Osteoblast (primary cell): ENCODE measurements at places on chromosomes 13 and 19. TPM values are rescaled to one million over a fixed set of nuclear protein-coding genes. Genes with fewer than 3 reads are reported as not detected.

The NLRP7 gene
- total RNA-seq, result not detected in 2 replicates

The CGB5 gene
- not detected in 2 replicates for total RNA-seq

DNA sequence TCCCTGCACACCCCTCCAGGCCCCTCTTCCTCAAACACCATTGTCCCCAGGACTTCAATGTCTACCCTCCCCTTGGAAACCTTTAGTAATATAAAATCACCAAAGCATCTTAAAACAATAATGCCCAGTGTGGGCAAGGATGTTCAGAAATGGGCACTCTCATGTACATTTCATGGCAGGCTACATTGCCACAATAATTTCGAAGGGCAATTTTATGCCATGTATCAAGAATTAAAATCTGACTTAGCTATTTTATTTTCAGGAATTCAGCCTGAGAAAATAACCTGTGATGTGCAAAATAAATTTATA, 35.8 kb upstream of the IGSF23 start:
- no peak for DNase-seq

GRCh38 chr19:45901912-45902650, at the start of gene MYPOP:
TSS of gene MYPOP (minus strand) at chr19:45902613. CDS start at chr19:45901773, 840 bp downstream.
- peak; percentile 86 for DNase-seq

DNA sequence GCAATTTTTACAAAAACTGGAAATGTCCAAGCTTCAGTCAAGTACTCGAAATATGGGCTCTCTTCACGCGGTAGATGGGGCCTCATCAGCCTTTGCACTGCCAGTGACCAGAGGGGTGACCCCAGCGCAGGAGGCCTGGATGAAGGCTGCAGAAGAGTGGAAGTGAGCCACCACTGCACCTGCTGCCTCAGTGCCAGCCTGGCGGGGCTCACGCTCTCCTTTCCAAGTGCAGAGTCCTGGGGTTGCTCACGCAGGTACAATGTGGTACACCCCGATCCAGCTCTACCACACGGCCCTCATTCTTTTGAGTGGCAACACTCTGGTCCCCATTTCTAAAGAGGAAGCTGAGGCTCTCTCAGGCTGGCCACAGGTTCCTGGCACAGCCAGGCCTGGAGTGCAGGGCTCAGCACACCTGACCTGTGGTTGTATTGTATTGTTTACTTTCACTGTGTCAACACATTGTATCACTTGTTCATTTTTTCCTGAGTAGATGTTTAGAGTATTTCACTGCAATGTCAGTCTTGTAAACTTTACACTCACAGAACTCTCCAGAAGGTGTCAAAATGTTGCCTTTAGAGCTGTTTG, 97.3 kb upstream of the SOX1 start:
- DNase-seq, result no peak

GRCh38 chr19:53772943-53773342, 51.2 kb downstream of the NLRP12 start:
- peak; percentile 77 for DNase-seq

- DNase-seq, result no peak
Observed at GRCh38 chr13:56697011-56697410, 443.7 kb upstream of the PRR20A start.

GRCh38 chr19:33646306-33646705, 24.6 kb downstream of the CHST8 start:
- no peak for DNase-seq

- no peak for DNase-seq
Observed at GRCh38 chr13:99374994-99375737, 68.0 kb upstream of the GPR183 start.

- DNase-seq, result no peak
Observed at GRCh38 chr13:45763419-45763818, 61.3 kb downstream of the CBY2 start.

GRCh38 chr13:79404361-79404760, 1.7 kb downstream of the RBM26 start:
- DNase-seq, result no peak
